Keratinocyte (primary cell): ENCODE measurements at places on chromosomes 1 and 21.

- DNase-seq = no peak
Measured at GRCh38 chr1:212158912-212159796, 123.6 kb downstream of the DTL start.

DNA sequence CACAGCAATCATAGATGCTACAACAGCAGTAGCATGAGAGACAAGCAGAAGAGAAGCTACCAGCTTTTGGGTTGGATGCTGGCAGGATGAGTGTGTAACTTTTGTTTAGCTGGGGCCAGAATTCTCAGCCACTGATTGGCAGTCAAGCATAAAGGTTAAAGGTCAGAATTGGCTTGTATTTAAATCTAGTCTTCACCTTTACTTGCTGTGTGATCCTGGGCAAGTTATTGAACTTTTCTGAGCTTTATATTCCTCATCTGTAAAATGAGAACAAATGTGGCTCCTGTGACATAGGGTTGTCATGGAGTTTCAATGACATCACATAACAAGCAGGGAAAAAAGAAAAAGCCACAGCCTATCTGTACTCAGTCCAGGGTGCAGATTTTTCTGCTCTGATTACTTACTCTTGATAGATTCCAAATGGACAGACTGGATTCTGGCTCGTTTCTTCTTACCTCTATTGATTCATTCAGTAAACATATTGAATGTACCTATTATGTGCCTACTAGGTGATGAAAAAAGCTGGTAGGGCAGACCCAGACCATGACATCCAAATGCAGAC lies 2.8 kb upstream of the AZIN2 start:
- DNase-seq = no peak

DNA sequence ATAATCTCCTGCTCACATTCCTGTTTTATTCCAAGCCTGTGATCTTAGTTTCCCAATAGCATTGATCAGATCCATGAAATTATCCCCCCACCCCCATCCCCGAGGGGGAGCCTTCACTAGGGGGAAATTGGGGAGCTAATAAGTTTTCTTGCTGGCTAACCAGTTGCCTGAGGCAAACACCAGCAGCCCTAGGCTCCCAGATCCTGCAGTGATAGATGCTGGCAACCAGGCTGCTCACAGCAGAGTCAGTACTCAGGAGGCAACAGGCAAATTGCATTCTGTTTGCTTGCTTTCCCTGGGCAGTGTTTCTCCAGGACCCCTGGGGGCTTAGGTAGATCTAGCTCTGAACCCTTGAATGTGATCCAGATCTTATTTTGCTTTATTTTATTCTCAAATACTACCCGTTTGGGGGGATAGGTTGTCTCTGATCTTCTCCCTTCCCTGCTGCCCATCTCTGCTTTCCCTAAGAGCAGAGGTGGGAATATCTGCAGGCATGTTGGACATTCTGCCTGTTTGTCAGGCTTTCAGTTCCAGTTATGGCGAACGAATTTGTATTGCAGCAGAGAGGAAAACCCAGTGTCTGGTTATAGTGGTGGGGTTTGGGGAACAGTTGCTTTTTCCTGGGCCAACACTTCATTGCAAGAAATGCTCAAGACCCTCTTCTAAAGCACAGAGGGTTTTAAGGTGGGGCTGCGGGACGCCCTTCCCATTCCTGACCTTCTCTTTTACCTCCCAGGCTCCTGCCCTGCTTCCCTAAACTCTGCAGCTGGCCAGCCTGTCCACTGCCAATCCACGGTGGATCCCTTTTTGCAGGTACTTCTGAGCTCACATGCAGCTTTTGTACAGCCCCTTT lies 289.8 kb upstream of the PLXNA2 start:
- no peak for DNase-seq

DNA sequence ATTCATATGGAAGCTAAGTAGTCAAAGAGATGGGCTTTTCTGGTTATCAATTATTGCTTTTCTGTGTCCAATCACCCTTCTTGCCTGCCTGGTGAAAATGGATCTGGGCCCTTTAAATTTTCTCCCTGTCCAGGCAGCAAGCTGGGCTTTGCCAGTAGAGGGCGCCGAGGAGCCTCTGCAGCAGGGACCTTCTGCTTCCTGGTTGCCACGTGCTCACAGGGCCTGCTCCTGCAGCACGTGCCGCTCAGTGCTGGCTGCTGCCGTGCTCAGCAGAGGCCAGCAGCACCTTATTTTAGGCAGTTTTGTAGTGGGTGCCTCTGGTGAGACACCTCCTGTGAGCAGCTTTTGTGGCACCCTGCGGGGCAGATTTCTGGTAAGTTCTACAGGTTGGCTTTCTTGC lies 4.0 kb downstream of the ACTL8 start:
- DNase-seq = no peak

GRCh38 chr1:151325231-151325630 lies 2.0 kb downstream of the PI4KB start:
- DNase-seq = no peak

GRCh38 chr1:9589144-9589718 lies 520 bp downstream of the TMEM201 start:
- no peak for DNase-seq

- DNase-seq = no peak
Measured at GRCh38 chr1:94680039-94680377, 138.4 kb upstream of the F3 start.

- DNase-seq = no peak
Measured at GRCh38 chr21:42037516-42037915, 27.4 kb upstream of the ZBTB21 start.

GRCh38 chr1:7642781-7643529 lies 128.1 kb upstream of the VAMP3 start:
- no peak for DNase-seq

DNA sequence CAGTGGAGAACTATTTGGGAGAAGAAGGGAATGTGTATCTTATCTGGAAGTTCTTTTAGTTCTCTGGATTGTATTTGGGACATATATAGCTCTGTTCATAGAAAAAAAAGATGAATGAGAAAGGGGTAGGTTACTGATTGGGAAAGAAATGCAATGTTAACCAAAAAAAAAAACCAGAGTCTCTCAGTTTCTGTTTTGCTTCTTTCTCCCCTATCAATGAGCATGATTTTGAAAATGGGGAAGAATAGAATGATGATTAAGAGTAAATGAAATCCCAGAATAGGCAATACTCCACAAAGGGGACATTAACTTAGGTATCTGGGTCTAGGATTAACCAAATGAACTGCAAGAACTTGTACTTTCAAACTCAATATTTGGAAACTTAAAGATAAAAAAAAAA lies 92.9 kb downstream of the RHOU start:
- DNase-seq = no peak

- DNase-seq = no peak
Measured at GRCh38 chr1:17101261-17101660, 18.0 kb downstream of the PADI2 start.

DNA sequence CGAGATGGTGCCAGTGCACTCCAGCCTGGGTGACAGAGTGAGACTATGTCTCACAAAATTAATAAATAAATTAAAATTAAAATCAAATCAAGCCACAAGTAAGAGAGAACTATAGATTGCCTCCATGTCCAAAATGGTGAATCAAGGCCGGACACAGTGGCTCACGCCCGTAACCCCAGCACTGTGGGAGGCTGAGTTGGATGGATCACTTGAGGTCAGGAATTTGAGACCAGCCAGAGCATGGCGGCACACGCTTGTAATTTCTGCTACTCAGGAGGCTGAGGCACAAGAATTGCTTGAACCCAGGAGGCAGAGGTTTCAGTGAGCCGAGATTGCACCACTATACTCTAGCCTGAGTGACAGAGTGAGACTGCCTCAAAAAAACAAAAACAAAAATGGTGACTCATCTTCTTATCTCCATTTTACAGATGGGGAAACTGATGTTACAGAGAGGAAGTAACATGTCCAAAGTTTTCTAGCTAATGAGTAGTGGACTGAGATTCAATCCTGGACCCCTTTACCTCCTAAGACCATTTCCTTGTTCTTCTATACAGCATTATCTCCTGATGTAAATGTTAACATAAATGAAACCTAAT lies 99.0 kb upstream of the HNRNPU start:
- DNase-seq = no peak

- no peak for DNase-seq
Measured at GRCh38 chr1:178768423-178768822, 43.4 kb downstream of the RALGPS2 start.

- DNase-seq = no peak
Measured at GRCh38 chr1:68633141-68633919, 136.4 kb upstream of the DEPDC1 start.

DNA sequence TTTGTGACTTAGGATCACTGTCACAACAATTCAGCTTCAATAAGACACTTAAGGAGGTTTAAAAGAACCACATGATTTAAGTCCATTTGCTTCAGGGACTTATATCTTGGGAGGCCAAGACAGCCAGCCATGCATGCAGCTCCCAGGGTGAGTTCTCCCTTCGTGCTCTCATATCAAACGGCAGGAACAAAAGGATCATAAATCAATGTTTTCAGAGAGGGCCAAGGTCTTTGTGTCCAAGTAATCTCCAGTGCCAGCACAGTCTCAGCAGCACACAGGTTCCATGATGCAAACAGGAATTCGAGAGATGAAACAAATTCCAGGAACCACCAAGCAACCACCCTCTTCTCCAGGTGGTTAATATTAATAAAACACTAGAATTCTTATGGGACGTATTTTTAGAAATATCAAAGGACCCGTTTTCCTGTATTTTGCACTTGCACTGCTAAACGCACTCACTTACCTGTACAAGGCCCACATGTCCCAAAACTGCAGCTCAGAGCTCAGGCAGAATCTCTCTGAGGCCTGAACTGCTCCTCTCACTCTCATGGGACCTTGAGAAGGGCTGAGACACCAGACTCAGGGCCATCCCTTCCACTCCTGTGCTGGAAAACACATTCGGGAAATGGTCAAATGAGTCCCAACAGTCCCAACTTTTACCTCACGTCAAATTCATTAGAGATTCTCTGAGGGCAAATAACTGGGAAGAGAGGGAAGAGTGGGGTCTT lies 100.0 kb upstream of the RAB4A start:
- no peak for DNase-seq

- DNase-seq = no peak
Measured at GRCh38 chr21:29208682-29209059, 78.2 kb downstream of the MAP3K7CL start.

GRCh38 chr21:45381865-45382696 lies 22.9 kb upstream of the COL18A1 start:
- no peak for DNase-seq

DNA sequence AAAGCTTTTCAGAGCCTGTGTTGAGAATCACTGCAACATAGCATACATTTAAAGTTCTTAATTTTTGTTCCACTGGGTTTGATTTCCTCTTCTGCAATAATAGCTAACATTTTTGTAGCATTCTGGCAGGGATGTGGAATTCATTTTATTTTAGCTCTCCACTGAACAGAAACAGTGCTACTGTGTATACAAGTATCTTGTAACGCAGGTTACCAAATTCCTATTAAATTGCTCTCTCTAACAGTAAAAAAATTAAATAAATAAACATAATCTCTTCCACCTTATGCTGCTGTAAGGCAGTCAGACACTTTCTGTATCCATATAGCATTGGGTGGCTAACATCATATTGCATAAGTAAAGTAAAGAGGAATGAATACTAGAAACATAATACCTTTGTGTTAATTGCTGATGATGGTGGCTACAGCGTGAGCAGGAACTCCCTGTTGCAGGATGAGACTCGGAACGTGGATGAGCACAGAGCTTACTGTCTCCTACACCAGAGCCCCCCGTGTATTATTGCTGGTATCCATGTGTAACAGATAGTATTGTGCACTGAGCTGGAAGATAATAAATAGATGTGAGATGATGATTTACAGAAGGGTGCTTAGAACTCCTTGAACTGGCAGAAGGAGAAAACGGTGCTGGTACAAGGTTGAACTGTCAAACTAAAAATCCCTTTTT lies 276.9 kb upstream of the SNX7 start:
- DNase-seq = no peak
